Astrocyte (in vitro differentiated cells and primary cell): ENCODE measurements at places on chromosomes 12 and 14. TPM values are rescaled to one million over a fixed set of nuclear protein-coding genes. Genes with fewer than 3 reads are reported as not detected.

Gene NRL
- total RNA-seq, result 0.48 and 0.70 TPM in 2 replicates

Gene KRT83
- total RNA-seq, result not detected in 2 replicates

Gene A2M
- 4.2 and 10.7 TPM in 2 replicates for total RNA-seq

Gene FGD6
- 25.3 and 26.5 TPM in 2 replicates for total RNA-seq

DNA sequence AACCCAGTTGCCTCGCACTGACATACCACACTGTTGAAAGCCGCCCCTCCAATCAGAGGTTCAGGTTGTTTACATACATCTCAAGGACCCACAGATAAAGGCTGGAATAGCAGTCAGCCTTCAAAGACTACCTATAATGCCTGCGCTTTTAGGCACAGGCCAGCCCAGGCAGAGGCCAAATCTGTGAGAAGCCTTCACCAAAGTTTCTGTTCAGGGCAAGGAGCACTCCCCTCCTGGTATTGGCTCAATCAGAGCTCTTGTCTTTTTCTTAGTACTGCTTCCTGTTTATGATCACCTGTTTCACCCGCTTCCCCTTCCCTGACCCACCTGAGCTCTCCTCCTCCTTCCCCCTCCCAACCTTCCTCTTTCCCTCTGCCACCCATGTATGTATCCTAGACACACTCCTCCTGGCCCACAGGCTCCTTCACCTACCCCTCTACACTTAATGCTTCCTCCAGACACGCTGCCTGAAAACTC is 34.8 kb downstream of the DUSP16 start:
- H3K36me3 ChIP-seq, result no peaks in the 10 kb centered on the region
- H3K4me1 ChIP-seq, result no peaks in the 10 kb centered on the region
- no peak overlapping the region for H3K27ac ChIP-seq
- no peak for DNase-seq

GRCh38 chr14:57375156-57375555 is 15.2 kb upstream of the NAA30 start:
- DNase-seq, result no peak
- H3K27me3 ChIP-seq, result no peaks in the 10 kb centered on the region
- H3K36me3 ChIP-seq, result no peaks in the 10 kb centered on the region
- no peak overlapping the region for H3K4me3 ChIP-seq
- H3K4me1 ChIP-seq, result no peaks in the 10 kb centered on the region

GRCh38 chr14:54654605-54655004 is 87.7 kb downstream of the SAMD4A start:
- H3K4me1 ChIP-seq, result peaks cover 49% of the 10 kb centered on the region
- H3K36me3 ChIP-seq, result no peaks in the 10 kb centered on the region
- H3K27ac ChIP-seq, result peak overlapping the region; percentile 75
- no peaks in the 10 kb centered on the region for H3K27me3 ChIP-seq

DNA sequence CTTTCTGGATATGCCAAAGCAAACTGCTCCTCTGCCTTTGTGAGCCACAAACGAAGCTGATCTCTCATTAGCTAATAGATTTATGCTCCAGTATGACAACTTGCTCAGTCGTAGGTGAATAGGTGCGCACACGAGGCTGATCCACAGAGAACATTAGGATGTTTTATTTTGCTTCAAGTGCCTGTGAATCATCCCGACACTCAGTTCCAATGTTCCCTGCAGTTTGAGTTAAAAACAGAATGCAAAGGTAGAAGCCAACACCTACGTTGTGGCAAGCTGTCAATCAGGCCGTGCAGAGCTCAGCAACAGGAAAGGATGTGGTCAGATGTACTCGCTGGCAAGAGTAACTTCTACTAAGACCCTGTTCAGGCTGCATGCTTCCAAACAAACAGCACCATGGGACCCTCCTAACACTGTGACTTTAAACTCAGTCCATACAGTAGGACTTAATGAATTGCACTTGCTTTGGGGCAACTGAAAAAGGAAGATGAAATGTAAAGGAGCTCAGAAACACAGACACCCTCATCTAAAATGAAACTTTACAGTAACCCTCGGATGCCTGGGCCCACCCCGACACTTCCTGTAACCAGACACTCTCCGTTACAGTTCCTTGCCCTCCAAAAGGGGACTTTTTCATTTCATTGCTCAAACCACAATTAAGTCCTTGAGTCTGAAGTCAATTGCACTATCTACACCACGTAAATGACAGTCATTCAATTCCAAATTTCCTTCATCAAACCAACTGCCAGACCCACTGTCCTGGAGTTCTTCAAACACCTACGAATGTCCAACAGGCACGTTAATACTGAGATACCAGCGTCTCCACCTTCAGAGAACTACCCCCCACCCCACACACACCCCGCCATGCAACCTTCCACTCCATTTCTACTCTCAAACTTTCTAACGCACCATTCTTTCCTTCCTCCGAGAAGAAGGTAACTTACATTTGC is 1.6 kb downstream of the CCDC88C start:
- H3K4me3 ChIP-seq, result no peak overlapping the region
- no peak overlapping the region for H3K27ac ChIP-seq
- DNase-seq, result no peak

DNA sequence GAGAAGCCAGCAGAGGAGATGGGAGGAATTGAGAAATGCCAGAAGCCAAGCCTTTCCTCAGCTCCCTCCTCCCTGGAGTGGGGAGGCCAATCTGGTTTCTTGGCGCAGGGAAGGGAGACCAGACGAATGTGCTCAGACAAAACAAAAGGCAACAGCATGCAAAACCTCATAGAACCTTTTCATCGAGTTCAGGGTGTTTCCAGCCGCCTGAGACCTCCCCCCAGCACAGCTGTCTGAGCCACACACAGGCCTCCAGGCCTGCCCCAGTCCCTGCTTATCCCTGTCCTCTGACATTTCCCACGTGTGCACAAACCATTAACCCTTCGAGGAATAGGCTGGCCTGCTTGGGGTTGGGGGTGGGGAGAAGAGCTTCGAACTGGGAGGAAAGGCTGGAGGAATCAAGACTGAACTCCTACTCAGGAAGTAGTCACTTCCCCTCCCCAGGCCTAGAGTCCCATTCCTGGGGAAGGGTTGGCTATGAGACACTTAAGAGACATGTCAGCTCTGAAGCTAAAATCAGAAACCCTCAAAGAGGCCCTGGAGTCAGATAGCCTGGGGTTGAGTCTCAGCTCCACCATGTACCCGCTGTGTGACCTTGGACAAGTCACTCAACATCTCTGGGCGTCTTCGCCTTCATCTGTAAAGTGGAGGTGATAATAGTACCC is 10.7 kb downstream of the TBX3 start:
- H3K4me1 ChIP-seq, result peaks cover 29% of the 10 kb centered on the region
- peak overlapping the region; percentile 37 for H3K4me3 ChIP-seq
- DNase-seq, result peak; percentile 78
- H3K36me3 ChIP-seq, result peaks cover 11% of the 10 kb centered on the region

GRCh38 chr14:39431416-39432178 is 636 bp downstream of the FBXO33 start:
- peak overlapping the region; percentile 100 for H3K27ac ChIP-seq
- H3K4me1 ChIP-seq, result peaks cover 10% of the 10 kb centered on the region
- DNase-seq, result no peak
- H3K36me3 ChIP-seq, result no peaks in the 10 kb centered on the region
